GM19239 (cell line): ENCODE measurements at places on chromosomes 6 and 20.

GRCh38 chr20:62900692-62901584, 25.4 kb downstream of the DIDO1 start:
- DNase-seq = no peak

- no peak for DNase-seq
Observed at GRCh38 chr6:127118298-127119101, at the start of gene RSPO3. Gene RSPO3, plus strand, starts transcription at chr6:127118671. Its CDS starts 522 bp downstream, at chr6:127119193.

- DNase-seq = no peak
Observed at GRCh38 chr6:167336844-167337630, 12.2 kb downstream of the TTLL2 start.

GRCh38 chr6:140879946-140880345, 1252.8 kb upstream of the GJE1 start:
- no peak for DNase-seq

- no peak for DNase-seq
Observed at GRCh38 chr6:26205161-26205624, 118.0 kb downstream of the HFE start.

- peak; percentile 8 for DNase-seq
Observed at GRCh38 chr6:125717120-125717731, 32.2 kb upstream of the HEY2 start.

DNA sequence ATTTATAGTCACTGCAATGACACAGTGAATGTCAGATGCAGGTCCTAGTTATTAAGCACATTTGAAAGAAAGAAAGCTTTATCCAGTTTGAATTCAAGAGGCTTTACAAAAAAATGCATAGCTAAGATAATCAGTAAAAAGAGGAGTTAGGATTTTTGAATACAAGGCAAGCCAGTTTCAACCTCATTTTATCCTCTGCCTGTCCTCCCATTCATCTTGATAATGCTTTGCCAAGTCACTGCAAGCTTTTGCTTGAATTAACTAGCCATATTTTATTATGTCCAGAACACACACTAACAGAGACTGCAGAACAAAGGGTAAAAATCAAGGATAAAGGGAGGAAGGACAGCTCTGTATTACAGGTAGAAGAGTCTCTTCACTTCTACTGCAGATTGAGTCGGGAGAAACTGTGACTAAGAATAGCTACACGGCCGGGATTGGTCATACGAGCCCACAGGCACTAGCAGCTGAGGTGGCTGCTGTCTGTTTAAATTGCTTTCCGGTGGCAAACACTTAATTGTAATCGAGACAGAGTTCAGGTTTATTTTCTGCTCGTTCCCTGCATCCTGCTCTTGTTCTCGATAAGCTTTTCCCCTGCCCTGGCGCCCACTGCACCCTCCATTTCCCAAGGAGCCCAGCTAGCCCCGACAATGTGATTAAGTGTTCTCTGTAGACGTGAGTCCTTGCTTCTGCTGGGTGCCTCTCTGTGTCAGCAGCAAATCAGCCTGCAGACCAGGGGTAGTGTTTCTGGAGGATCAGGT, 30.5 kb upstream of the AKAP12 start:
- DNase-seq = no peak

DNA sequence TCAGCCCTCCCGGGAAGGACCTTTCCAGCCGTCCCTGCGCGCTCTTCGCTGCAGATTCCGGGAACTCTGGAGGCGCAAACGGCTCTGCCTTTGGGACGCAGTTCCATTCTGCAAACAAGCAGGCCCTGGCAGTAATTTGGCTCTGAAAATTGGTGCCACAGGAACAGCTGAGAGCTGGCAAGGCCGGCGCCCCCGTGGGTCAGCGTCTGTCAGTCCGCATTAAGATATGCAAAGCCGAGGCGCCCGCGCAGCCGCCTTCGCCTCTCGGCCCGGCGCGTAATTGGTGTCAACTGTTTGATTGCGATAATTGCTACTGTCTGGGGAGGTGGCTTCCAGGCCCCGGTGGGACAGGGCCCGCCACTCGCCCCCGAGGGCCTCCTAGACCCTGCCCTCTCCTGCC, 73.6 kb downstream of the NCR2 start:
- DNase-seq = no peak

DNA sequence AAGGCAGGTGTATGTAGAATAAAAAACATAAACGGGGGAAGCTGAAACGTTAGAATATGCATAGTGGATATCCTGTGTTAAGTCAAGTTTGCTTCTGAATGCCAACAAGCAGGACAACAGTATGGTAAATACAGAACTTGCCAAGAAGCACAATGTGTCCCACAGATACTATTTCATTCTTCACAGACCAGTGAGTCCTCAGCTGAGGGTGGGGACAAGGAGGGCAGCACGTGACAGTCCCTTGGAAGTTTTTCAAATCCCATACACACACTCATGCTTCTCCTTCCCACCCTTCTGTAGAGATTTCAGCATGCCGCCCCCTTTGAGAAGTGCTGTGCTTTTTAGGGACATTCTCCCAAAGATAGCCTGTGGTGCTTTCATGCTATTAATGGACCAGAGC, 268.5 kb upstream of the ECI2 start:
- DNase-seq = no peak

DNA sequence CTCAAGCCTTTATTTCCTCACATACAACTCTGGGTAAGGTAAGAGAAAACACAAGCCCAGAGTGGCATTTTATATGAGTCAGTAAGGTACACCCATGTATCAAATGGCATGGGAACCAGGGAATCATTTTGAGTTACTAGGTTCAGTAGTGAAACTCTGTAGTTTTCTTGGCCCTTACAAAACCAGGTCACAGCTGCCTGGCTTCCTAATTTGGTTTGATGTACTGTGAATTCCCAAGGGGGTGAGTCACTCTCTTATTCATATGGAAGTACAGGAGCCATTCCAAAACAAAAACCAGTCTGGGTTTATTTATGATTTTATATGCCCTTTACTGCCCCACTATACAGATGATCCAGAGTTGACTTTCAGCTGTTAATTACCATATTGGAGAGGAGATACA, 70.7 kb downstream of the PDE7B start:
- no peak for DNase-seq

- no peak for DNase-seq
Observed at GRCh38 chr6:83092756-83093399, 25.4 kb downstream of the DOP1A start.

- DNase-seq = no peak
Observed at GRCh38 chr6:140663094-140663493, 1288.6 kb upstream of the CITED2 start.

DNA sequence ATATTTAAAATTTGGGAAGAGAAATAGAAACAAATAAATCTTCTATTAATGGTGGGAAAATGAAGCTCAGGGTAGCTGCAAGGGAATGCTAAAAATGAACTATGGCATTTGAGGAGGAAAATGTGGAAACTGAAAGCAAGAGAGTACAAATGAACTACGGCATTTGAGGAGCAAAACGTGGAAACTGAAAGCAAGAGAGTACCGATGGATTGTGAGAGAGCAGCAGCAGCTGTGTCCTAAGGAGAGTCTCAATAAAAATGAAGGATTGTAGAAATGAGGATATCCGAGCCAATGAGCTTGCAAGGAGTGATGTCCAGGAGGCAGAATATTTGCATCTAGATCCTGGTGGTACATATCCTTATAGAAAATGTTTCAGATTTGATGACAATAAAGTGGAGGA, 547.1 kb upstream of the ZNF337 start:
- no peak for DNase-seq

DNA sequence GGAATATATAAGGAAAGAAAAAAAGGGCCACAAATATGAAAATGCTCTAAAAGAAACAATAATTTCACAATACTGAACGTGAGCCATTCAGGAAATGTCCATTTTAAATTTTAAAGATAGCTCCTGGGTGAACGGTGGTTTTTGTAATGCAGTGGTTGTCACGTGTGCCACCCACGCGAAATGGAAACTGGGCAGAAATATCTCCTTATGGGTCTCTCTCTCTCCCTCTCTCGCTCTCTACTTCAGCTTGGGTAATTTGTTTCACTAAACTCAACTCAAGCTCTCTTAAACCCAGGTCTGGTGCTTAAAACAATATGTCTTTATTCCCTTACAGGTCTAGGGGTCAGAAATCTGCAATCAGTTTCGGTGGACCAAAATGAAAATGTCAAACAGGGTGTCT, 150.8 kb downstream of the OR2B2 start:
- DNase-seq = no peak

DNA sequence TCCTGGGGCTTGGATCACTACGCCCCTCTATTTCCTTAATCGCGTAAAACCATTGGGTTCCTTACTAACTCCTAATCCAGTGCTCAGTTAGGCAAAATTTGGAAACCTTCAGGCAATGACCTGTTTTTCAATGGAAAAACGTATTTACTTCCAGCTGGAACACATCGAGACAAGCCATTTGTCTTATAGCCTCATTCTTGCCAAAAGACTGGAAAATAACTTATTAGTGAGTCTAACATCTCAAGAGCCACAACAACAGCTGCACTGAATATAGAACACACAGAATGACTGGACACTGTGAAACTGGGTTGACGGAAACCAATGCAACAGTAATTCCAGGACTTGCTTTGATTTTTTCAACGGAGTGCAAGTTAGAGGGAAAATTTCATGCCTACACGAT, 125.2 kb upstream of the MAP3K7 start:
- DNase-seq = no peak

DNA sequence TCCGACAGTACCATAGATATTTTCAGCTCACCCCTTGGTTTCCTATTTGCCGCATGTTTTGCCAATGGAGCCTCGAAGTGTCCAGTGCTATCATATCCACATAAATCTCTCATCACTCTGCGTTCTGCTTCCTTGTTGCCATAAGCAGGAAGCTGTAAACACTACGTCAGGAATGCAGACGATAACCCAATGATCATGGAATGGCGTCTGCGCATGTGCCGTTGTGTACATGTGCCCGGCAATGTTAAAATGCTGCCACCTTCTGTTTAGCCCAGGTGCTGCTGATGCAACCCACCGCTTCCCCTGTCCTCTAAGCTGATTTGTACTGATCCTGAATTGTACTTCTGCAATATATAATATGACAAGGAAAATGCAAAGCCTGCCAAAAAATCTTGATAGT, 607.5 kb downstream of the HDGFL1 start:
- DNase-seq = no peak

DNA sequence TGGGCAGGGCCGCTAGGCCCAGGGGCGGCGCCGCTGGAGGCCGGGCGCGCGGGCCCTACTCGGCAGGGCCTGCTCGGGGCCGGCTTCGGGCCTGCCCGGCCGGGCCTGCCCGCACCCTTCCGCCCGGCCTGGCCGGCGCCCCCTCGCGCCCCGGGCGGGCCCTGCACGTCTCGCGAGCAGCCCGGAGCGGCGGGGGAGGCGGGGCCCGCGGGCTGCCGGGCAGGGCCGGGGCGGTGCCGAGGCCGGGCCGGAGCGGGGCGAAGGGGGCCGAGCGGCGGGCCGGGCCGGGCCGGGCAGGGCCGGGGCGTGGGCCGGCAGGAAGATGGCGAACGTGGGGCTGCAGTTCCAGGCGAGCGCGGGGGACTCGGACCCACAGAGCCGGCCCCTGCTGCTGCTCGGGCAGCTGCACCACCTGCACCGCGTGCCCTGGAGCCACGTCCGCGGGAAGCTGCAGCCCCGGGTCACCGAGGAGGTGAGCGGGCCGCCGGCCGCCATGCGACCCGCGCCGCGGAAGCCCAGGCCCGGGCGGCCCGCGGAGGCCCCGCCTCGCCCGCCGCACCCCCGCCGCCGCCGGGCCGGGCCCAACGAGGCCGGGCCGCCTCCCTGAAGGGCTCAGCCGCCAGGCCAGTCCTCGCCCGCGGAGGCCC, at the start of gene NPEPL1:
Gene NPEPL1, plus strand, starts transcription at position 222 of the 647 bp plus-strand sequence. Its CDS starts 101 bp downstream, at position 323.
- peak; percentile 99 for DNase-seq

DNA sequence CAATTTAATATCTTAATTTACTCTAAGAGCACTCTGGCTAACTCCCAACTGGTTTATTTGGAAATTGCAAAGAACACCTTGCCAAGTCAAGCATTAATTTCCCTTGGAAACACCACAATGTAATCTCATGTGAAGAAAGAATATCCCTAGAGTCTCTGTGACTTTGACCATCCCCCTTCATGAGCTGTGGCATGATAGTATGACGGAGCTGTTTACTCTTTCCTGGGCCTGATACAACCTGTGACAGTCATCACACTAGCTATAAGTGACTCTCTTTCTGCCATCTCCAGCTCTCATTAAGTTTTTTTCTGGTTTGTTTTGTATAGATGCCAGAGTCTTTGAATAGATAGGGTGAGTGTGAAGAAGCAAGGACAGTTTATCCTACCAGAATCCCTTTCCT, 470.3 kb upstream of the JARID2 start:
- no peak for DNase-seq

GRCh38 chr6:45668705-45669104, 291.0 kb upstream of the SUPT3H start:
- DNase-seq = no peak

- DNase-seq = no peak
Observed at GRCh38 chr20:4150070-4150441, 134.7 kb upstream of the RNF24 start.

GRCh38 chr6:10964684-10965083, 77.8 kb downstream of the SYCP2L start:
- DNase-seq = peak; percentile 32

DNA sequence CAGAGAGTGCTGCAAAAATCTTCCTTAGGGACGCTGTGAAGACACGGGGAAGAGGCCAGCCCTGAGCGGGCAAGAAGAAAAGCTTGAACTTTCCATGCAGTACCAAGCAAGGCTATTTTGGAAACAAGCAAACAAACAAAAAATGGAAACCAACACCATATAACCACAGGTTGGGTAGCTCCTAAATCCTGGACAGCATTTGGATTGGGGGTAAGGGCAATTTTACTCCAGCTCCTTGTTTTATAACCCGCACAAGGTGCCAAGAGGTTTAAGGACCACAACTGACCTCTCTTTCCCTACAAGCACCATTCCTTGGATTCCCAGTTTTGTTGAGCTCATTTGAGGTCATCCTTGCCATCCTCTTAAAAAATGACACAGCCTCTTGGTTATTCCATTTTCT, 31.4 kb upstream of the SMIM29 start:
- DNase-seq = no peak

- DNase-seq = peak; percentile 58
Observed at GRCh38 chr20:50381771-50382593, 128.2 kb upstream of the PTPN1 start.

DNA sequence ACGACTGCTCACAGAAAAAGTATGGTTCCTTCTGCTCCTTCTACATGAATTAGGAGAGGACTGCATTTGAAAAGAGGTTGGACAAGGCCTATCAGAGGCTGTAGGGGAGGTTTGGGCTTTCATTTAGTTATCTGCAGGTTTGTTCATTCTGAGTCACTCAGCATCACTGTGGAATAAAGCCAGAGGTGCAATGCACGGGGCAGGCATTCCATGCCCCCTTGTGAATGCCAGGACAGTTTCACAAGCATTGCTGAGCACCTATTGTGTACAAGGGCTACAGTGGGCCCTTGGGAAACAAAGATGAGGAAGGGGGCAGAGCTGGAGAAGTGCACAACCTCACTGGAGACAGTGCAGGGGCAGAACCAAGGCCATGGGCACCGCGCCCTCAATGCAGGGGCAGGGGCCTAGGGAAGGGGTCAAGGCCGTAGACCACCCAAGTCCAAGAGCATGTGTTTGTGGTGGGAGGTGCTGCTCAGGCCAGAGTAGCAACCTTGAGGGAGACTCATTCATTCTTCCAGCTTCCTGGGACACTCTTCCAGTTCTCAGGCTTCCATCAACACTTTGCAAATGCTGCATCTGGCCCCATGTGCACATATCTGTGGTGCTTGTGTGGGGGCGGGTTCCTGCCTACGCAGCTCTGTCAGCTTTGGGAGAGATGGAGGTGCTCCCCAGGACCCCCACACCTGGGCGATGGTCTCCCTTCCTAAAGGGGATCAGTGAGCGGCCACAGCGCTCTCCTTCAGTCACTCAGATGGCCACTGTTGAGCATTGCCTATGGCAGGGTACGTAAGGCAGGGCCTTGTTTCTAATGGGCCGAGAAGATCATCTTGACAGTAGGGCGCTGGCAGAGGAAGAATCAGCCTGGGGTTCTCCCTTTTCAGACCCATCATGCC, 204.5 kb downstream of the SYNDIG1 start:
- DNase-seq = no peak

- no peak for DNase-seq
Observed at GRCh38 chr6:137820952-137821351, 46.1 kb upstream of the TNFAIP3 start.
